ENCODE measurements at places on chromosomes 16 and 17.
A peak's percentile ranks its signal among the peaks of the same experiment; 100 is the strongest.

- ATAC-seq = no peak
These were observed 29.2 kb downstream of the RAP1GAP2 start for GRCh38 chr17:2825253-2825970.

GRCh38 chr16:79554912-79555311 lies 45.6 kb downstream of the MAF start:
- no peak for ATAC-seq

GRCh38 chr17:46771561-46772474 lies 46.7 kb downstream of the WNT3 start:
- peak; percentile 21 for ATAC-seq

GRCh38 chr16:84446596-84447392 lies 57.7 kb downstream of the MEAK7 start:
- ATAC-seq = no peak

DNA sequence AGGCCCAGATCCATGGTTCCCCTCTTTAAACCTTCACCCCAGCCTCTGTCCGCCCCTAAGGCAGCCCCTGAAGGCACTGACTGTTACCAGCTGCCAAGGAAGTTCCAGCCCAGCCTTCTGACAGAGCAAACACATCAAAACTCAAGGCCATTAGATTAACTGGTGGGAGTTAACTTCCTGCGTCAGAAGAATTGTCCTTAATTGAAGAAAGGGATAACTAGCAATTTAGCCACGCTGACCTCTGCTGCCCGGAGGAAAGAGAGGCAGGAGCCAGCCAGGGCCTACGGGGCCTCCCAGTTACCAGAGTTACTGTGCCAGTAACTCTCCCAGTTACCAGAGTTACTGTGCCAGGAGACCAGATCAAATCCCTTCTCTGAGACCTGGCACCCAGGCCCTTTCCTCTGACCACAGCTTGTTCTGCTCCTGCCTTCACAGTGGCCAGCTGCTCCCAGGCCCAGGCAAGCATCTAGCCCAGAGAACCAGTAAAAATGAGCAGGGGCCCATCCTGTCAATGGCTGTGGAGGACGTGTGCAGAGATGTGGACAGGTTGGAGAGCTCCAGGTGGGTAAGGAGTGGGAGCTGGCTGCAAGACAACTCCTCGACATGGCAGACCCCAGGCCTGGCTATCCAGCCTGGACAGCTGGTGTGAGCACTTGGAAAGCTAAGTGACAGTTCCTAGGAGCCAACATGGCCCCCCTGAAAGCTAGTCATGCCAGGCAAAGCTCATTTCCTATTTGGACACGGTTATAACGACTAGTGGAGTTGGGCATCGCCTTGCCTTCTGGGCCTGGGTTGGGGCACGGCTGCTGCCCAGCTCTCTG lies 2.8 kb upstream of the PITPNM3 start:
- no peak for ATAC-seq

GRCh38 chr17:9987779-9988585 lies 82.9 kb upstream of the RCVRN start:
- ATAC-seq = no peak

DNA sequence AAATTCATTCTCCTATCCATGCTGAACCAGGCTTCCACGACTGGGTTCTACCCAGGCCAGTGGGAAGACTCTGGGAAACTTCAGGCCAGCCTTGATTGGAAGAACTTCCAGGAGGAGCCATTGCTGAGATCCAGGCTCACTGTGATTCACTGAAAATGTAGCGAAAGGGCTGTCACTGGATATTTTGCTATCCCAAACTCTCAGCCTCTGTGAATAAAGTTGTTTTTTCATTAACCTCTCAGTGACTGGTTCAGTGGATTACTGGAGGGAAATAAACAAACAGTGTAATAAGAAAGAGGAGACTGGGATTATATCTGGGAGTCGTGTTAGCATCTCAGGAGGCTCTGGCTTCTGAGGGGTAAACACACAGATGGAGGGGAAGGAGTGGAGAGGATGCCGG lies 3.1 kb downstream of the FOXL1 start:
- no peak for ATAC-seq

GRCh38 chr17:32141258-32141657 lies 1.0 kb upstream of the RHOT1 start:
- ATAC-seq = no peak

- no peak for ATAC-seq
These were observed 344.8 kb downstream of the SNX29 start for GRCh38 chr16:12321311-12321842.

DNA sequence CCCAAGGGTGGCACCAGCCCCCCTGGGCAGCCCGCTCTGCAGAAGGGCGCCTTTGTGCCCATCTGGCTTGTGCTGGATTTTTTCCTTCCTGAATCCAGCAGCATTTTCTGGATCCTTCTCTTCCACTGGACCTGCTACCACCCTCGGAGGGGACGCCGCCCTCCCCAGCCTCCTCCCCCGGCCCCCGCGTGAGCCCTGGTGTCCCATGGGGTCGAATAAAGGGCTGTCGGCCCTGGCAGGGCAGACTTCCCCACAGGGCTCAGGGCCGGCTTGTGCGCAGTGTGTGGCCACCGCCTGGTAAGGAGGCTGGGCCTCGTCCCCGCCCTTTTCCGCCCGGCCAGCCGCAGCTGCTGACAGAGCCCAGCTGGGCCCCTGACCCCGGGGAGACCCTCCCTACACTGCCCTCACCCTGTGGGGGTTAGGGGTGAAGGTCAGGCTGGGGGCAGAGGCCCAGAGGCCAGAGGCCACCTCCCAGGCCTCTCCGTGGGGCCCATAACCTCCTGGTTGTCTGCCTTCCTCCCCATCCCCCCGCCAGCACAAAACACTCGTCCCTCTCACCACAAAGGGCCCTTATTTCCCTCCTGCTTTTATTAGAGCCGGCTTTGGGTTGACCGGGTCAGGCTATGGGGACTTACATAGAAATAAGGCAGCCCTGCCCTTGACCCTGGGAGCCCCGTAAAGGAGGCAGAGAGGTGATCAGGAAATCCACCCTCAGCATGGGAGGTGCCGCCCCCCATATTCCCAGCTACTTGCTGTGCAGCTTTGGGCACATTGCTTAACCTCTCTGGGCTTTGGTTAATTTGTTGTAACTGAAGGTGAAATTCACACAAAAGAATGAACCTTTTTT lies 179.3 kb upstream of the CIBAR2 start:
- ATAC-seq = no peak

GRCh38 chr17:49013311-49014213 lies 16.4 kb downstream of the IGF2BP1 start:
- ATAC-seq = no peak

GRCh38 chr17:42329025-42329976 lies 41.0 kb downstream of the STAT5A start:
- no peak for ATAC-seq

DNA sequence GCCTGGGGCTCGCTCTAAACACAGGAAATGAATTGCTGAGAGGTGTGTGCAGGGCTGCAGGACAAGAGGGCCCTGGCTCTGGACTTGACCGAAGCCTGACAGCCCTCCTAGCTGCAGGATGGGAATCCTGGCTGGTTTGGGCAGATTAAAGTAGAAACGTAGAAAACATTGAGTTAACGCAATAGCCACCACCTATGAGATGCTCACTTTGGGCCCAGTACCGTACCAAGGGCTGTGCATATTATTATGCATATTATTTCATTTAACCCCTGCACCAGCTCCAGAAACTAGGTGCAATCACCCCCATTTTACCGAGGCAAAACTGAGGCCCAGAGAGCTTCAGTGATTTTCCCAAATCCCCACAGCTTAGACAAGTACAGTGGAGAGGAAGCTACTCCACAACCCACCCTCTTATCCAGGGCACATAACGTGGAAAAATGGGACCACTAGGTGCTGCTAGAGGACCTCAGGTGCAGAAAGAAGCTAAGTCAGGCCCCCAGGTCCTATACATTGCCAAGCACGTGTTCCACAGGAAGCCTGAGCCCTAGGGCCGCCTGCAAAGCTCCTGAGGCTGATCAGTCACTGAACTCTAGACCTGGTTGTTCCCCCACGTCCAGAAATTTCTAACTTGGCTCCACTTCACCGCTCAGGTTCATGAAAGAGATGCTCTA lies 79.2 kb downstream of the MYH11 start:
- no peak for ATAC-seq

- no peak for ATAC-seq
These were observed 88.3 kb upstream of the PLEKHM1 start for GRCh38 chr17:45578516-45579455.

GRCh38 chr16:49068224-49068623 lies 213.4 kb downstream of the CBLN1 start:
- ATAC-seq = no peak

GRCh38 chr17:34826332-34826731 lies 134.9 kb downstream of the CCT6B start:
- ATAC-seq = no peak

DNA sequence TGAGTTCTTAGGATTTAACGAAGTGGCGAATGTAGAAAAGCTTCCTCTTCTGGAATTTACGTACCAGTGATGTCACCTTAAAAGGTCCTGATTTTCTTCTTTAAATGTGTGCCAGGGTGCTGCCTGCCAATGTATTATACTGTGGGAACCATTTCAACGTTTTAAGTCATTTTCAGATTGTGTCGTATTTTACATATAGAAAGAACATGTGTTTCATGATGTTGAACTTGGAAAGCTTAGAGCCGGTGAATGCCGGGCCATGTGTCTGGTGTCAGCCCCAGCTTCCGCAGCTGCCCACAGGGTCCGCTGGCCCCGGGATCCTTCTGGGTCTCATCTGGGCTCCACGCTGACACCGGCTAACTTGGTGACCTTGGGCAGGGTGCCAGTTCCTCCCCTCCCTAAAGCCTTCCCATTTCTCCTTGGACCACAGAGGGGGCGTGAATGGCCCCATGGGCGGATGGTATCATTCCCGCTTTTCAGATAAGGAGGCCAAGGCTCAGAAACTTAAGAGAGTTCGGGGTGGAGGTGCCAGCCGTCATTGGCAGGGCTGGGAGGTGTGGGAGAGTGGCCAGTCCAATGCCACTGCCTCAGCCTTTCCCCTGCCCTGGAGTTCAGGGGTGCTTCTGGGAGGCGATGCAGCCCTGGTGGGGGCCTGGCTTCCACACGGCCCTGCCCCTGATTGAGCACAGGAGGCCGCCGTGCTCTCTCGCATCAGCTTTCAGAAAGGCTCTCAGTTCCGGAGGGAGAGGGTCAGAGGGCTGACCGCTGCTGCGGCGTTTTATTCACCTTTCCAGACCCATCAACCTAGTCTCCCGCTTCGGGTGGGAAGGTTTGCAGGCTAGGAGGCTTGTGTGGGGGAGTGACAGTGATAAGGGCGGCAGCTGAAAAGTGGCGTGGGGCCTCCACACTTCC lies 68.8 kb upstream of the CIBAR2 start:
- ATAC-seq = peak; percentile 17

DNA sequence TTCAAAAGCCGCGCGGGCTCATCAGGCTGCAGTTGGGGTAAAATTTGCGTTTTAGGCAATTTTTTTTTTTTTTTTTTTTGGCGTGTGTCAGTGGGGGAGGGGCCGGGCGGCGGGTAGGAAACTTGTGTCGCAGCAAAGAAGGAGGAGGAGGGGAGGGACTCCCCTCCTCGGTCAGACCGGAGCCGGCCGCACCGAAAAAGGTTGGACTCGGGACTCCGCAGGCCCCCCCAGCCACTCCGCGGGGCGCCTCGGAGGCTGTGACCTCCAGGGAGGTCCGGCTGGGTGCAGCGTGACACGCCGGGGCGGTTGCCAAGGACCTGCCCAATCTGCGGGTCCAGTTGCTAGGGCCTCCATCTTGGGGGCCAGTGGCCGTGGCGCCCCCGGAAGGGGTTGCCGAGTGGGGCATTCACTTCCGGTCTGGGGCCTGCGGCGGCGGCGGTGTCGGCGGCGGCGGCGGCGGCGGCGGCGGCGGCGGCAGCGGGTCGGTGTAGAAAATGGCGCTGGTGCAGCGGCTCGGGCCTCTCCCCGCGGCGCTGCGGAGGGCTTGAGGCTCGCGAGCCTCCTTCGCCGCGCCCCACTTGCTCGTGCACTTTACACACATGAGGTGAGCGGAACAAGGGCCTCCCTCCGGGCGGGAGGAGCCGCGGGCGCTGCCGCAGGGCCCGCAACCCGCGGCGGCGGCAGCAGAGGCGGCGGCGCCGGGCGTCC lies at the start of gene TNRC6A:
Gene TNRC6A, plus strand, starts transcription at position 409 of the 708 bp plus-strand sequence. Its CDS starts 191 bp downstream, at position 600.
- ATAC-seq = peak; percentile 84

DNA sequence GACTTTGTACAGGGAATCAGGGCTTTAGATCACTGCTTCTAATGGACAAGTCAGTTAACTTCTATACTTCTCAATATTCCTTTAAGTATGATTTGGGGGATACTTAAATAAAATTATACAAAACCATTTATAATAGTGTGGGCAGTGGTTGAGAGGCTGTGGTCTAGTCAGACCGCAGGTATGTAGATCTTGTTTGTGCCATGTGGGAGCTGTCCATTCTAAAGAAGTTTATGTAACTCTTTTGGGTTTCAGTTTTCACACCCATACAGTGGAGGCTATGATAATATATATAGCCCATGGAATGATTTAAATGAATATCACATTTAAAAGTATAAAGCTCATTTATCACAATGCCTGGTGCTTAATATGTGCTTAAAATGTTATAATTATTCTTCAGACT lies 654.3 kb upstream of the KIF2B start:
- no peak for ATAC-seq

DNA sequence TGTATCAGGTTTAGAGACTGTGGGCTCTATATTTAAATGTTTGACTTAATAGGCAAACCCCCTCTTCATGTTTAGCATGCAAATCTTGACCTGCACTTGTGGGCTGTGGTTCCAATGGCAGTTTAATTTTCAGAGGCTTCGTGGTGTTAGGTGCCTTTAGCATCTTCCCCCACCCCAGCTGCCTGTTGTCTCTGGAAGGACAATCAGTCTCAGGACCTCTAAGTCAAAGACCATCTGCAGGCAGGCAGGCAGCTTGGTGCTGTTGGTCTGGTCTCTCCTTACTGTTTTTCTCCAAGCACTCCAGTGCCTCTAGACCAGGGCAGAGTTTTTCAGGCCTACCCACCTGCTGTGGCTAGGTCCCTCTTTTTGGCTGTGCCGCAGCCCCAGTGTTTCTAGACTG lies 990.4 kb downstream of the CDH11 start:
- ATAC-seq = no peak

- ATAC-seq = no peak
These were observed 3.9 kb downstream of the HS3ST3A1 start for GRCh38 chr17:13597723-13598347.

DNA sequence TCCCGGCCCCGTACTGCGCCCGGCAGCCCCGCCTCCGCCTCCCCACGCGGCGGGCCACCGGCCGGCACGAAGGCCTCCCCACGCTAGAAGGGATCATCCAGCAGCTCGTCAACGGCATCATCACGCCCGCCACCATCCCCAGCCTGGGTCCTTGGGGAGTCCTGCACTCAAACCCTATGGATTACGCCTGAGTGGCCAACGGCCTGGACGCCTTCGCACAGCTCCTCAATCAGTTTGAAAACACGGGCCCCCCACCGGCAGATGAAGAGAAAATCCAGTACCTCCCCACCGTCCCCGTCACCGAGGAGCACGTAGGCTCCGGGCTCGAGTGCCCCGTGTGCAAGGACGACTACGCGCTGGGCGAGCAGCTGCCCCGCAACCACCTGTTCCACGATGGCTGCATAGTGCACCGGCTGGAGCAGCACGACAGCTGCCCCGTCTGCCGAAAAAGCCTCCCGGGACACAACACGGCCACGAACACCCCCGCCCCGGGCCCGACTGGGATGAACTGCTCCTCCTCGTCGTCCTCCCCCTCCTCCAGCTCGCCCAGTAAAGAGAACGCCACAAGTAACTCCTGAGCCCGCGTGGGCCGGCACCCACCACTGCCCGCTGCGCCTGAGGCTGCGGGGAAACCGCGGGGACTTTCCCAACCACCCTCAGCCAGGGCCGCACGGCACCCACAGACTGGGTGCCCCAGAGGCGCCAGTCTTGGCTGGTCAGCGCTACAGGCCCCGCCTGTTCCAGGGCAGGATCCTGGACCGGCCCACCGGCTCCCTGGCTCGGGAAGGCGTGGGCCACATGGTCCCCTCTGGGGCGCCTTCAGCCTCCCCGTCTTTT lies 39.0 kb upstream of the AKAP1 start:
- peak; percentile 74 for ATAC-seq

- ATAC-seq = no peak
These were observed 406.0 kb downstream of the SEC14L1 start for GRCh38 chr17:77546772-77547241.

Measured in activated CD4-positive, CD25-positive, alpha-beta regulatory T cell treated with anti-CD3 and anti-CD28 coated beads, Interleukin-2, amount 50 U/mL, for 24 hours (primary cell).